ENCODE measurements at places on chromosomes 1 and 21. TPM values are rescaled to one million over a fixed set of nuclear protein-coding genes. Genes with fewer than 3 reads are reported as not detected.

DNA sequence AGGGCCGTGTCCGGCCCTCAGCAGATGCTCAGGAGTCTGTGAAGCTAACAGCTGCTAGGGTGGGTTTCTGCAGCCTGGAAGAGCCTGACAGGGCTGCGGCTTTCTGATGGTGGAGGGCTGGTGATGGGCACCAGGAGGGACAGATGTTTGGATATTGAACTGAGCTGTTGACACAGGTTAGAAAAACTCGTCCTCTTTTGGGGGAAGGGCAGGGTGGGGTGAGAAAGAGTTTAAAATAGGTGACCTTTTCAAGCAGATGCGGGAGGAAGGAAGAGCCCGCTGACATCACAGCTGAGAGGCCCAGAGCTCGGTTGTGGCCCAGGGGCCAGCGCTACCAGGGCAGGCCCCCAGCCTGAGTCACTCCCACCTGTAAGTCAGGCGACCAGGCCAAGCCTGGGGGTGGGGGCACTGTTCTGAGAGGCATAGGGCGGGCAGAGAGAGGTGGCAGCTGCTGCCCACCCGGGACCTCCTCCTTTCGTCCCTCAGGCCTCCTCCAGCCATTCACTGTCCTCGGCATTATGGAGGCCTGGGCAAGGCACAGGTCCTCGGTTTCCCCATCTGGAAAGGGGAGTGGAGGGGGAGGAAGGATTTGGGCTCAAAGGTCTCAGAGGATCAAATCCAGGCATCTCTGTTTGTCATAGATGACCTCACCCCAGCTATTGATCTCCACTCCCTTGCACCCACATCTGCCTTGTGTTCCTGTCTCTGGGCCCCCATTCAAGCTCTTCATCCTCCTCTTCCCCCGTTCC lies 32.3 kb upstream of the ID3 start:
- no peak for DNase-seq

Gene S100A7
- not detected for total RNA-seq

- no peak for DNase-seq
These were observed 554 bp downstream of the ZNF281 start for GRCh38 chr1:200409203-200409760.

Gene ARHGAP30
- total RNA-seq: 0.46 TPM

DNA sequence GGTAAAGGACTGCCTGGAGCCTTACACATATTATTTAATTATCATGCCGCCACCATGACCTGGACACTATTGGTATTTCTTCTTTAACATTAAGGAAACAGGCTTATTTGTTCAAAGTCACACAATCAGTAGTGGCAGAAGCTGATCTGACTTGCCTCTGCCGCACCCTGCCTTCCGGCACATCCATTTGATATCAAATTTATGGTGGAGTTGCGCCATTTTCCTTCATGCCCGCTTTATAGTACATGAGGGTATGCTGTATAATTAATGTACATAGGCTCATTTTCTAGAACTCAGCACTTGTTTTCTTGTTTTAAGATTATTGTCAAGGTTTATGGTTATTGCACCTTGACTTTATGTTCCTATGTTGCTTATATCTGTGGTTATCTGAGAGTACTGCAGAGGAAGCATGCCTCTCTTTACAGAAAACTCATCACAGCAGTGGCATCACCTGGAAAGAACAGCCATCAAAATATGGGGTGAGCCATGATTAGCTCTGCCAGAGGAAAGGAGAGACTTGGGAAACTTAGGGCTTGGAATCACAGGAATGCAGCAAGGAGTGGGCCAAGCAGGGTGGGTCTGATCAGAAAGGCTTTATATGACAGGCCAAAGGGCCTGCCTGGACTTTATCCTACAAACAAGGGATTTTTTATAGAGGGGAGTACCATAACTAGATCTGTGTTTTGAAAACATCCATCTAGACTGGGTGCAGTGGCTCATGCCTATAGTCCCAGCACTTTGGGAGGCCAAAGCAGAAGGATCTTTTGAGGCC lies 72.2 kb upstream of the GJB5 start:
- no peak for DNase-seq

GRCh38 chr1:9843576-9843945 lies 19.8 kb upstream of the CLSTN1 start:
- peak; percentile 74 for DNase-seq

Gene S100A5
- 11.1 TPM for total RNA-seq

Data from PC-9 (cell line).